ENCODE measurements at places on chromosomes 7 and 10.

GRCh38 chr10:84166620-84167288 lies 6.8 kb upstream of the GPR15LG start:
- DNase-seq: no peak

GRCh38 chr10:61655335-61655851 lies 7.3 kb upstream of the CABCOCO1 start:
- DNase-seq: no peak

DNA sequence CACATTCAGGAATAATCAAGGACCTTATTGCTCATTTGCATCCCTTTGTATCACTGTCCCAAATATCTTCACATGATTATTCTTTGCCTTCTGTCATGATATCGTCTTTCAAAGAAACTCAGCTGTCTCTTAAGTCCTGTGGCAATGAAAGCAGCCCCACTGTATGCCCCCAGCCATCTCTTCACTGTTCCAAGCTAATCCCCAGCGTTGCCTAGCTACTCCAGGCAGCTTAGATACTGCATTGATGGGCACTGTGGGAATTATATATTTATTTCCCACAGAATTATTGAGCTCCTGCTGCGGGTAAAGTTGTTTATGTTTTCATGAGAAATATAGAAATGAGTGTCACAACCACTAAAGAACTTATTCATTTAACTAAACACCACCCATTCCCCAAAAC lies 38.8 kb downstream of the SND1 start:
- DNase-seq: no peak

- DNase-seq: no peak
Observed at GRCh38 chr7:116988363-116988989, 35.2 kb downstream of the ST7 start.

GRCh38 chr7:68676813-68677535 lies 921.3 kb upstream of the AUTS2 start:
- DNase-seq: no peak

GRCh38 chr10:69885379-69886013 lies 83.8 kb downstream of the COL13A1 start:
- no peak for DNase-seq

GRCh38 chr7:143958781-143959180 lies 4.1 kb downstream of the OR2F1 start:
- no peak for DNase-seq

- no peak for DNase-seq
Observed at GRCh38 chr10:70380350-70381135, 1.9 kb downstream of the LRRC20 start.

DNA sequence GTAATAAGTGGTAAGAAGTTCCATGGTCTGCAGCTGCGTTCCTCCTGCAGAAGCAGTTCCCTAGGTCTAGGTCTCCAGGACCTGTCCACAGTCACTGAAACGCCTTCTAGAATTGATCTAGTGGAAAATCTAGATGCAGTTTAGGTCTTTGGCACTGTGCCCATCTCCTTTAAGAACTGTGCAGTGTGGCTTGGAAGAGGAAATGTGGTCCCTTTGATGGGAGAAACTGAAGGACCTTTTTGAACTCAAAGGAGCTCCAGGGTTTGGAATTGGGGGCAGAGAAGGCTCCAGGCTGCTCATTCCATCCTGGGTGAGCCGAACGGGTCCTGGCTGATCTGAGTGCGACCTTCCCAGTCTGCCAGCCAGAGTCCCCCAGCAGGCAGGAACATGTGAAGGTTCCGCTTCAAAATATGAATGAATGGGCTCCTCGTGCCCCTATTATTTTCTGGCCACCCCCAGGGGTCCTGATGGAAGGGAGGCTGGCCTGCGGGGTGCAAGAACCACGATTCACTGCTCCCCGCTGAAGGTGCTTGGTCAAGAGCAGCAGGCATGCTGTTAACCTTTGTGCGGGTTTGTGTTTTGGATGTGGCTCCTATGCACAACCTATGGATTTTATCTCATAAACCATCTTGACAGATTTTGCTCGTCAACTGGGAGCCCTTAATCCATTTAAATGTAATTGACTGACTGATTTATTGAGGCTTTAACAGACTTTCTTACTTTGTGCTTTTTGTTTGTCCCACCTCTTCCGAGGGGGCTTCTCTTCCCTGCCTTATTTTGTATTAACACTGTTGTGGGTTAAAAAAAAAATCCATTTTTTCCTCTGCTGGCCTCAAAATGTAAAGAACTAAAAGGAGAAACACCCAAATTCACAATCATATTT lies 36.7 kb downstream of the ZNF467 start:
- no peak for DNase-seq

- no peak for DNase-seq
Observed at GRCh38 chr10:117536866-117537435, 5.6 kb upstream of the EMX2 start.

- DNase-seq: no peak
Observed at GRCh38 chr7:132112657-132113056, 463.6 kb downstream of the PLXNA4 start.

DNA sequence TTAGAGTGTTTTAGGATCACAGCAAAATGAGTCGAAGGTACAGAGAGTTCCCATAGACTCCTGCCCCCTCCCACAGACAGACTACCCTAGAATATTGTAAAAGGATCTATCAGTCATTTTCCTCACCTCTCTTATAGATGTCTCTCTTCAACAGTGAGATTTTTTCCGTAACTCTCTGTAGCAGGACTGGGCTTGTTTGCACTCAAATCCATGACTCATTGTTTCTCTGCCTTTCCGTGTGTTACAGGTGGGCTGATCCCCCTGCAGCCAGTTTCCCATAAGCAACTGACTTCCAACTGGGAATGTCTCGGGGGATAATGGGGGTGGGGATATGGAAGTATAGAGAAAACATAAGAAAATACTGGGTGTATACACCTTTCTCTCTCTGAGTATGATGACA lies 921.0 kb downstream of the GATA3 start:
- DNase-seq: no peak

DNA sequence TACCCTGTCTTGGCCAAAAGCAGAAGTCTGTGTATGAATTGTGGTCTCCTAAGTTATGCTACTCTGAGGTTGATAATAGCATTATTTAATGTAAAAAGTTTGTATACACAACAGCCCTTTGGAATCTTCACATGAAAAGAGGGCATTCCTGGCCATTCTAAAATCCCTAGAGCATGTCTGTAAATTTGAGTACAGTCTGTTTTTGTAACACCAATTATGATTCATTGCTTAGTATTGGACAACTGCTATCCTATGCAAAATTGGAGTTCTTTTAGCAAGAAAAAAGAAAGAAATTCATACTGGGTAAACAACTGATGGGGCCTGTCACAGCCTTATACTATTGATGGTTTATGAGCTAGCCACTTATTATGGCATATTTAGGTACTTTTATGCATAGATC lies 10.2 kb downstream of the CUTC start:
- DNase-seq: no peak

GRCh38 chr7:25583621-25584020 lies 355.3 kb upstream of the NPVF start:
- DNase-seq: no peak

GRCh38 chr10:131226446-131227162 lies 84.9 kb downstream of the TCERG1L start:
- DNase-seq: no peak
